ENCODE measurements at places on chromosomes 4 and X.

GRCh38 chr4:169420291-169420690 lies 149.5 kb upstream of the SH3RF1 start:
- no peak for DNase-seq

GRCh38 chrX:44280116-44280515 lies 63.4 kb downstream of the EFHC2 start:
- DNase-seq = no peak

DNA sequence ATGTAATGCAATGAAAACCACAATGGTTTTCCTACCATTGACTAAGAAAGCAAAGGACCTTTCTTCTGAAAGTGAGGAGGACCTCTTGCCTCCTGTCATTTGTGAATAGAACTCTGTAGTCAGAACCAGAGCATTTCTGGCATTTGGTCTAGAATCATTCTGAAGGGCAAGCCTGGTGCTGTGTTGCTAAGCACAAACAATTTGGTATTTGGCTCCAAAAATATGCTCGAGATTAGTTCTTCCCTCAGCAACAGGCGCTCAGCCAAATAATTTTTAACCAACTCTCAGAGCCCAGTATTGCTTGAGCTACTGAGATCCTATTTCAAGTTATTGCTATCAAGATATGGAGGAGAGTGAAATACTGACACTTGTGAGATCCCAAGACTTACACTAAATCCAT lies 71.0 kb downstream of the SNCA start:
- no peak for DNase-seq

- no peak for DNase-seq
Measured at GRCh38 chrX:44317181-44317580, 26.3 kb downstream of the EFHC2 start.

DNA sequence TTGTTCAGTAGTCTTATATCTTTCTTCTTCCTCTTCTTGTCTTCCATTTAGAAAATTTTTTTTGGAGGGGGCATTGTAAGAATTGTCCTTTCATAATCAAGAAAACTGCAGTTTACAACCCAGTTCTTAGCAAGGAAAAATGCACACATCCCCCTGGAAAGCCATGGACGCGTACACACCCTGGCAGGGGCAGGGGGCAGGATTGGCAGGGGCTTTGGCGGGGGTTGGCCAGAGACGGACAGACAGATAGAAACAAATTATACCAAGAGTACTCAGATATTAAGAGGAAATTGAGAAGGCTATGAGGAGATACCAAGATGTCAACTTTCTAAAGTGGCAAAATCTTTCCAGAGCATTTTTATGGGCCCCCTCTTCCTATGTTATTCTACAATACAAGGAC lies 322.5 kb upstream of the CPXCR1 start:
- no peak for DNase-seq

GRCh38 chrX:41133551-41133950 lies 48.3 kb downstream of the USP9X start:
- DNase-seq = no peak

- no peak for DNase-seq
Measured at GRCh38 chr4:39518484-39518883, 8.8 kb downstream of the UGDH start.

GRCh38 chrX:118718737-118719136 lies 8.7 kb upstream of the IL13RA1 start:
- no peak for DNase-seq

DNA sequence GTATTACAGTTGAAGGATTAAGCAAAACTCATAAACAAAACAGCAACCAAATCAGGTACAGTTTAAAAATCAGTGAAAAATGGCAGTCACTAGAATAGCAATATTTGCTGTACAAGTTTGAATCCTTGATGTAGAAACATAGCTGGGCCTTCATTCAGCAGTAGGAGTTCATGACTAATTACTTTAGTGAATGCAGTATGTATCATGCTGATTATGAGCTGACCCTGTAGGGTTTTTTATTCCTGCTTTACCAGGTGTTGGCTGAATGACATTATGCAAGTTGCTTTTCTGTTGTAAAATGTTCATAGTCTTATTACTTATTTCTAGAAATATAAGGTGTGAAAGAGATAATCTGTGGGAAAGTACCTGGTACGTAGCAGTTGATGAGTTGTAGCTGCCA lies 179.6 kb downstream of the CCSER1 start:
- DNase-seq = no peak

- no peak for DNase-seq
Measured at GRCh38 chr4:103842076-103842475, 122.3 kb upstream of the TACR3 start.

DNA sequence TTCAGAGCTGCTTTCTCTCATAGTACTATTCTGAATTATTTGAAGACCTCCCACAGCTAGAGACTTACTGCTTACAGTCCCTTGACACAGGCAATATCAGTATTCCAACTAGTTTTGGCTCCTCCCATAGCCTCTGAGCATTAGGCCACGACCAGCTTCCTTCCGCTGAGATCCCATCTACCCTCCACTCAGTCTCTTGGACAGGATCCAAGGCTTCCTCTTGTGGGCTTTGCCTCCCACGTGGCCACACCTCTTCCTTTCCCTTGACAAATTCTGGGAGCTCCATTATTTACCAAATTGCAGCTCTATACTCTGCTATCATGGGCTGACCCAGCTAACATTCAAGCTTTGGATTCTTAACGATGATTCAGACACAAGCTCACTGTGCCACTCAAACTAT lies 470.4 kb upstream of the GALNT7 start:
- no peak for DNase-seq

GRCh38 chr4:8439168-8439567 lies 1.4 kb downstream of the ACOX3 start:
- no peak for DNase-seq

GRCh38 chr4:102230194-102230593 lies 115.1 kb downstream of the SLC39A8 start:
- no peak for DNase-seq

GRCh38 chr4:75916091-75916661 lies 13.9 kb upstream of the PPEF2 start:
- no peak for DNase-seq

GRCh38 chr4:75698963-75699228 lies 25.5 kb upstream of the USO1 start:
- DNase-seq = no peak

Measured in activated CD4-positive, alpha-beta T cell treated with anti-CD3 and anti-CD28 coated beads, Interleukin-2, amount 50 U/mL, for 4 hours (primary cell).